EL (cell line): ENCODE measurements at places on chromosomes 5 and 9.

- DNase-seq = no peak
Observed at GRCh38 chr5:108857905-108858304, 110.2 kb downstream of the FER start.

DNA sequence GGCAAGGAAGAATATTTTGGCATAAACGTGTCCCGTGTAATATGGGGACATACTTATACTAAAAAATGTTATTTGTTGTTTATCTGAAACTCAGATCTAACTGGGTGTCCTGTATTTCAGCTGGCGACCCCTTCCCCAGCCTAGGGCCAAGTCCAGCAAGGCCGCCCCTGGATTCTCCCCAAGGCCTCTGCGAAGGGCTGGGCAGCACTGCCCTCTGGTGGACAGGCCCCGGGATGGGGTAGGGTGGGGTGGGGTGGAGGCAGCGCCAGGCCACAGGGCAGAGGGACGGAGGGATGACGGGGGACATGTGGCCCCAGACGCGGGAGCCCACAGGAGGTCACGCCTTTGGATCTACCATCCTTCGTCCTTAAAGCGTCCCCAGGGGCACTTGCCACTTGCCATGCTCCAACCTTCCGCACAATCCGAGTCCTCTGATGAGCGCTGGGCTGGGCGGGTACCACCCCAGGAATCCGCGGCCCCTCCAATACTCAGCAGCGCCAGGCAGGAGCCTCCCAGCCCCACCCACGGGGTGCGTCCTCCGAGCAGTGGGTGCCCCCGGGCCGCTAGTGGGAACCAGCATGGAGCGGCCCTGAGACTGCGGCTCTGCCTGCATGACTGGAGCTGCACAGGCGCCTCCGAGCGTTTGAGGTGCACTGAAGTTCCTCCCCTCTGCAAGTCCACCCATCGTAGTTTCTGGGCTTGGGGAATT is 7.1 kb upstream of the AGPAT2 start:
- peak; percentile 47 for DNase-seq

DNA sequence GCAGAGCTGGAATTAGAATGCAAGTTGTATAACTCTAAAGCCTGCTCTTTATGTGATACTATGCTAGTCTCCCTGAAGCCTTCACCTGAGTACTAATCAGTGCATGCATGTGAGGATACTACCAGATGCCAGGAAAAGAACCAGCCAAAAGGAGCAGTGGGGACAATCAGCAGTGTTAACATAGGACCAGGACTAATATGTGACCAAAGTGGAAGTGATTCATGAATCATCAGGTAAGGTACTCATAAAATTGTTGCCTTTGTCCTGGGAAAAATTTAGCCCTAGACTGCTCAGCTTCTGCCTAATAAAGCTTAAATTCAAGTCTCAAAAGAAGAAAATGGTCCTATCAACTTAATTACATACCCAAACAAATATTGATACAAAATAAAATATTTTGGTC is 13.4 kb upstream of the TSLP start:
- DNase-seq = no peak

DNA sequence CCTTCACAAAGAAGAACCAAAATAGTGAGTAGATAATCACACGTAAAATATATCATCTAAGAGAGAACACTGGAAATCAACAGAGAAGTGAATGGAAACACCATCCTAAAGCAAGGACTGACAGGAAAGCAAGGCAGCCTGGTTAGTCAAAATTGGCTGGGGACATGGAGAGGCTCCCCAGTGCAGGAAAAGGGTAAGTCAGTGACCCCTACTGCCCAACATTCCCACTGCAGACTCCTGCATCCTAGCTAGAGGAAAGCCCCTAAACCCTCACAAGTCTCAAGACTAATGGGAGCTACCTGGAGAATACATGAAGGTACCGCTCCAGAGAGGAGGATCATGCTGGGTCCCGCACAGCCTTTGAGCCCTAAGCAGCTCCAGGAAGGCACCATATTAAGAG is 60.1 kb downstream of the ZDHHC21 start:
- no peak for DNase-seq

- no peak for DNase-seq
Observed at GRCh38 chr5:14932902-14933469, 61.4 kb upstream of the ANKH start.

DNA sequence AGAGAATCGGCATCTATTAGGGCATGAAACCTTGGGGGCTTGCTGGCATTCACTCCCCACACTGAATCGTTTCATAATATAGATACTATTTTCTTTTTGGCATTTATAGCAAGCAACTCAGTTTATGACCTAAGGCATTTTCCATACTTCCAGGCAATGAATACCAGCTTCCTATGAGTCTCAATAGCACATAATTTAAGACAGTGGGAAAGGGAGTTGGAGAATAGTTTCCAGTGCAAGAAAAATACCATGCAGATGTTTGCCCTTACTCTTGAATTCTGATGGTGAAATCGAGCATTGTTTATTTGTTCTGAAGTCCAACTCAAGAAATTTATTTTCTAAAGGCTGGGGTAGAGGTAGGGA is 175.8 kb upstream of the KLF9 start:
- peak; percentile 51 for DNase-seq
